ENCODE measurements at places on chromosomes 7 and 10.
A peak's percentile ranks its signal among the peaks of the same experiment; 100 is the strongest.

DNA sequence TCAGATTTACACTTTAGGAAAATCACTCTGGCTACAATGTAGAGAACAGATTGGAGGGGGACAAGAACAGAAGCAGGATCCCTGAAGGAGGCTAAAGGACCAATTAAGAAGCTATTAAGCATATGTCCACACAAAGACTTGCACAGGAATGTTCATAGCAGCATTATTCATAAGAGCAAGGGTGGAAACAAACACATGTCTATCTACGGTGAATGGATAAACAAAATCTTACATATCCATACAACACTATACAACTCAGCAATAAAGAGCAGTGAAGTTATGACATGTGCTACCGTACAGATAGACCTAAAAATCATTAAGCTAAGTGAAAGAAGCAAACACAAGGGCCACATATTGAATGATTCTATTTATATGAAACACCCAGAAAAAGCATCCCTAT is 10.4 kb downstream of the CHCHD3 start:
- DNase-seq: no peak

DNA sequence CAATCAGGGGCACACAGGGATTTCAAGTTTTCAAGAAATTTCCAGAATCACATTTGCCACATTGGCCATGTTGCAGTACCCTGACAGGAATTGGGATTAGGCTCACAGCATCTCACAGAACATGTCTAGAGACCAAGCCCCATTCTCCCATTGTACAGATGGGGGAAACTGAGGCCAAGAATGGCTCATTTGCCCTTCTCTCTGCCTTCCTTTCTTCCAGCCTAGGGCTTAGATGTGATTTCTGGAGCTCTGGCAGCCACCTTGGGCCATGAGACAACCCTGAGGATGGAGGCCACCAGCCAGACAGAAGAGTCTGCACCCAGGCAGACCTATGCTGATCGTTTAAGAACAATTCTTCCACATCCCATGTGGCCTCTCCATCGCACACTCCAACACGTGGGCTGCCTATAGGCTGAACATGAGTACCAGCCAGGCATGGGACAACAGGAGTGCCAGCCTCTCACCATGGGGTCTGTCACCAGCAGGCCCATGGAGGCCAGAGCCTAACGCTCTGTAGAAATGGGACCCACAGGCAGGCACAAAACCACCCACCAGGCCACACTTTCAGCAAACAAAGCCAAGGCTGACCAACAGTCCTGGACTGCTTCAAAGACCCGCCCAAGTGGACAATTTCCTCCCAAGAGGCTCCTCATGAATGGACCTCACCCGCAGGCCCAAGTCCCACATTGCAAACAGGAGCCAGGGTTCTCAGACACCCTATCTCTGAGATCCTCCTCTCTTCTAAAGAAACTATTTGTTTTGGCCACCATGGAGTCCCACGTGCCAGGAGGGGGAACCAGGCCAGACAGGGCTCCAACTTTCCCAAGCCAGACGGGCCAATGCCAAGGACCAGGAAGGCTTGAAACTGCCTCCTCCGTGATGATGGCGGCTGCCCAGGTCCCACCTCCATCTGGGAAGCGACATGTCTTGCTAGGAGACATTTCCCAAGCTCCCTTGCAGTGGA is 20.7 kb downstream of the PDGFA start:
- DNase-seq: no peak

GRCh38 chr7:25777969-25778708 is 373.9 kb upstream of the NFE2L3 start:
- no peak for DNase-seq

- DNase-seq: no peak
These were observed 7.1 kb upstream of the MUC3A start for GRCh38 chr7:100942045-100942774.

DNA sequence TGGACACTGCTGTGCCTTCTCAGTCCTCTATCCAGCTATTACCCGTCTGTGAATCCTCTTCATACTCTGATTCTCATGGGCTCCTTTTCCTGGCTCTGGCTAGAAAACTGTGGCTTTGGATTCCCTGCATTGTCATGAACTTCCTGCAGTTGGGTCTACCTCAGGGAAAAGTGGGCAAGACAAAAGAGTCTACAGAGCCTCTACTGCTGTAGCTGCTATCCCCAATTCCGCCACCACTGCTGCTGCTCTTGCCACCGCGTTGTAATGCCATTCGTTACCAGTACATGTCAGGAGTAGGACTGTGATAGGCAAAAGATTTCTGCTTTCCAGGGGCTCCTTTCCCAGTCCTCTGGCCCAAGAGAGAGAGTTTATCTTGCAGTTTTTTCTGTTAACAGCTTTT is 23.9 kb upstream of the PPP1R17 start:
- no peak for DNase-seq

DNA sequence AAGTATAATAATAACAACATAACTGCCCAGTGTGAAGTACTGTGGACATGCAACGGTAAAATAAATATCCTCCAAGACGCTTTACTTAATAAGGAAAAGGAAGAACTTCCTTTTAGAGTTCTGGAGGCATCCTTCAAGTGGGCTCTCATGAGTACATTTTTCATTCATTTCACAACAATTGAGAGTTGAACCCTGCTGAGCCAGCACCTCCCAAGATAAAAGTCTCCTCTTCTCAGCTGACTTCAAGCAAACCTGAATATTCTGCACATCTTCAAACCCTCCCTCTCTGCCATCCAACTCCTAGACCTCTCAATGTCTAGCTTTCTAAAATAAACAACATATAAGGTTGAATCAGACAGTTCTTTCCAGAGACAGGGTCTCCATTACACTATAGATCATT is 7.5 kb downstream of the CCDC71L start:
- no peak for DNase-seq

DNA sequence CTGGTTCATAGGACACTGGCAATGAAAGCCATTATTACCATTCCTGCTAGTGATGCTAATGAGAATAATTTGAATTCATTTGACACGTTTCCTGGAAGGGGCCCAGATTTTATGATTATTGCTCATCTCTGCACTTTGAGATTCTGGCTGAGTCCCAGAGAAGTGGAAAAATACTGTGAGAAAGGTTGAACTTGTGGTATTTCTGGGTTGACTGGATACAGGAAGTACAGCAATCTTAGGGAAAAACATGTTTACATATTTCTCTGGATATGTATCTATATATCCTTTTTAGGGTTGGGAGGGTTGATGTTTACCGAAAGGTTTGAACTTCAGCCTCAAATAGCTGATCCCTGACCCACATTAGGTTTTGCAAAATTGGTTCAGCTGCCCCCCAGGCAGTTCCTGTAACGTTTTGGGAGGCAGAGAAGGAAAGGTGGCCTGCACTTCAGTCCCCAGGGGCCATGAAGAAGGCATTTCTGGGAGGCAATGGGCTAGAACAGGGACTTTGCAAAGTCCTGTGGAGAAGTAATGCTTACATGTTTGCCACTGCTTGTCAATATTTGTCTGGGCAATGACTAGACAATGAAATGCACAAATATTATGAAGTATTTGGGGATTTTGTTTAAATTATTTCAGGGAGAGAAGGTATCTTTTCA is 253.7 kb upstream of the PITRM1 start:
- no peak for DNase-seq

DNA sequence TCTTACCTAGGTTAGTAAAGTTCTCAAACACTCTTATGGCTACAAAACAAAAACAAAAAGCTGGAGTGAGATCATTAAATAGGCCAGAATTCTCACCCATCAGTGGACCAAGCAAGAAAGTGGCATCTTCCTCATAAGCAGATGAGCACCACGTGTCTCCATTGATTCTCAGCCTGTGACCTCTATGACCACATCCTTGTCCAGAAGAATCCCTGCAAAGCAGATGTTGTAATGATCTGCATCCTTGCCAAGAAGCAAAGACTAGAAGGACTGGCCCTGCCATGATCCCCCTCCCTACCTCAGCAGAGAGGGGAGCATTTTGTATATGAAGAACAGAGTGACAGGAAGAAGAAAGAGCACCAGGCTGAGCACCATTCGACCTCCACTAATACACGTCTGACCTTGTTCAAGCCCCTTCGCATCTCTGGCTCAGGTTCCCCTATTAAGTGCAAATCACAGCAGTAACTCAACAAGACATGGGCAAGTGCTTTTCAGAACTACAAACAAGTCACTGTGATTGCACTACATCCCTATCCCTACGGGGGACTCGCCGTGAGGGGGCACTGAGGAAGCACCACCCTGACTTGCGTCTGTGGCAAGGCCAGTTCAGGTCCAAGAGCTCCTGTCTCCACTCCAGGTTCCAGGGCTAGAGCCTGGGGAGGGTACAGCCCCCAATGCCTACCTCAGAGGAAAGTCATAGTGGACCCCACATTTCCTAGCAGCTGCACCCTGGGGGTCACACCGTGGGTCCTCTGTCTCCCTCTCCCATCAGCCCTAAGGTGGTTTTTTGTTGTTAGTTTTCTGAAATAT is 22.2 kb upstream of the RASSF4 start:
- DNase-seq: peak; percentile 68

DNA sequence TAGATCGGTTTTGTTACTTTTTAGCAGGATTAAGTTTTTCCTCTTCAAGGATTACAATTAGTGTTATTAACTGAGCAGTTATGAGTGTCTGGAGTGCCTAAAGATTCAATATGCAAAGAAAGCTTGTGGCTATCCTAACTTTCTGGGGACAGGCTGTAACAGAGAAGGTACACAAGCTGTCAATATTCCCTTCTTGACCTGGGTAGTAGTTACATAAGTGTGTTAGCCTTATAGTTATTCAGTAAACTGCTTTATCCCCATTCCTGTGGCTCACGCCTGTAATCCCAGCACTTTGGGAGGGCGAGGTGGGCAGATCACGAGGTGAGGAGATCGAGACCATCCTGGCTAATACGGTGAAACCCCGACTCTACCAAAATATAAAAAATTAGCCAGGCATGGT is 31.6 kb downstream of the ATAD1 start:
- no peak for DNase-seq

DNA sequence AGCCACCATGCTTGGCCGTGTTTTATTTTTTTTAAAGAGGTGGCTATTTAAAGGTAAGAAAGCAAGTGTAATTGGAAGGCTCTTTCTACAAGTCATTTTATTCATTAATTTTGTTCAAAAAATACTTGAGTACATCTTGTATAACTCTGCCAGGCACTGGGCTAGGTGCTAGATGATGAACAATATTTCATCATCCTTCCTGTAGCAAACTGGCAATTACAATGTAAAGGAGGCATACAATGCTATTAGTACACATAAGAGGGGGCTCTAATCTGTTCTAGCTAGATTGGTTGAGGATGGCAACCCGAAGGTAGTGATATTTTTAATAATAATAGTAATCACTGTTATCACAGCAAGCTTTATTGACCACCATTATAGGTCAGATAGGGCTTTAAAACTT is 215.5 kb upstream of the KLF14 start:
- no peak for DNase-seq

- no peak for DNase-seq
These were observed 238.3 kb upstream of the RNF32 start for GRCh38 chr7:156402255-156402654.

- DNase-seq: no peak
These were observed 192.5 kb upstream of the SEMA3C start for GRCh38 chr7:81111358-81111757.

- DNase-seq: no peak
These were observed 900.4 kb upstream of the AUTS2 start for GRCh38 chr7:68697796-68698280.
